GM12864 (cell line): ENCODE measurements at places on chromosomes 6 and 20.

DNA sequence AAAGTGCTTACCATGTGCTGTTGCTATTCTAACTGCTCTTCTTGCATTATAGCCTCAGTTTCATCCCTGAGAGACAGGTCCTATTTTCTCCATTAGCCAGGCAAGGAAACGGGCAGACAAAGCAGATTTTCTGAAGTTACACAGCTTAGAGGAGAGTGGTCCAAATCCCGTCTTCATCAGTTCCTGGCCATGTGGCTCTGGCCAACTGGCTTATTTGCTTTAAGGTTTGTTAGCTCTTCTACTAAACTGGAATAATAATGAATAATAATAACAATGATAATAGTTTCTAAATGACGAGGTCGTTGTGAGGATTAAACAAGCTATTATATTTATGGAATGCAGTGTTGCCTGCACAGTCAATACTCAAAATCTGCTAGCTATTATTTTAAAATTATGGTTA is 35.8 kb upstream of the BCAS1 start:
- no peak for DNase-seq

DNA sequence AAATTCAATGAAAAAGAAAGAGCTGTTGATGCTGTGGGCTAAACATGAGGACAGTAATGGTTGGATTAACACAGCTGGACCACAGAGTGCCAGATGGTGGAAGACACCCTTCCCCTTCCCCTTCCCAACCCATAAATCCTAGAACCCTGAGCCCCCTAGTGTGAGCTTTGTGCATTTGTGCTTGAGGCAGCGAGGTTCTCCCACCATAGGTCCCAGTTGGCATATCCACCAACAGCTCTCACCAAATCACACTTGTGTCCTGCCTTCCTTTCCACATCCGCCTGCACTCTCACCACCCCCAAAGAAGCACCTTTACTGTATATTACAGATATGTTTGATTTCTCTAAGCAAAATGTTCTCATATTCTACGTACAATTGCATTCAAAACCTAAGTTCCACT is 32.8 kb upstream of the HBS1L start:
- no peak for DNase-seq

GRCh38 chr20:59024111-59024530 is 4.9 kb downstream of the TUBB1 start:
- DNase-seq = no peak

- DNase-seq = no peak
Measured at GRCh38 chr6:105184921-105185320, 5.1 kb upstream of the POPDC3 start.

- no peak for DNase-seq
Measured at GRCh38 chr20:49983123-49983847, 505 bp downstream of the SNAI1 start.

DNA sequence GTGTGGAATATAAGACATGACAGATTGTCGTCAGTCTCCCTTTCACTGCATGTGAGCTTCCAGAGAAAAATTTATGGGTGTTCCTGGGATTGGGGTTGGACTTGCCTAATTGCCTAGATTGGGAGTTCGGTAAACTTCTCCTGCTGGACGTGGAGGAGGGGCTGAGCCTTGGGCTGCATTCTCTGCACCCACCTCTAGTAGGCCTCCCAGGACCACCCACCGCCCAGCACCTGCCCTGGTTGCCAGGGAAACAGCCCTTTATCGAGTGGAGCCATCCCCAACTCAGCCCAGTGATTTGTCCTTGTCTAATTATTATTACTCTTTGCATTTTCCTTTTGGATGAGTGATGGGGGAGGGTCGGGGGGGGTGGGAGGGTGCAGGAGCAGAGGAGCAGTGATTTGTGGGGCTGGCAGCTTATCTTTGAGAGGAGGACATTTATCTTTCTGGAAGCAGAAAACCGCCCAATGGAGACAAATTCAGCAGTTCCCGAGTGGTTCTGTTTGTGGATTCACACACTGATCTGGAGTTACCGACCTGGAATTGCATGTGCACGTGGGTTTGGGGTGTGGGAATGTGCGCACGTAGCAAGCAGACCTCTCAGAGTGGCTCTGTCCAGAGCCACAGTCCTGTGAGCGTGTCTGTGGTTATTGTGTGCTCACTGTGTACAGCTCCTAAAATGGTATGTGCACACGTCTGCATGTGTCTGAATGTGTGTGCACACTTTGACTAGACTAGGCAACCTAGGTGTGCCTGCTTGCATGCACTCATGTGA is 104.5 kb downstream of the DHX35 start:
- DNase-seq = no peak

DNA sequence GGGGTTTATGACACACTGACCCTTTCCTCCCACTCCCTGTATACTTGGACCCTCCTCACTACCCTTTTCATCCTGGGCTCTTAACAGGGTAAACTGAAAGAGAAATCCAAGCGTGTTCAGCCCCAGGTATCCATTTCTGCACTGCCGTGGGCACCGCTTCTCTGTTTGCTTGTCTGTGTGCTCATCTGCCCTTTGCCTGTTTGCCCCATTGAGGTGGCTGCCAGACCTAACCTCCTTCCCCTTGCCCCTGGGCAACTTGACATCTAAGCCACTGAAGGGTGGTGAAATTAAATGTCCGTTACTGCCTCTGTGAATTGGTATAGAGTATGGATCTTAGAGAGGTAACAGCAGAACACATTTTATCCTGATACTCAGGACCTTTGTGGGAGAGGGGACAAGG is 38.7 kb downstream of the ACSS2 start:
- DNase-seq = no peak

GRCh38 chr6:111832833-111833418 is 40.3 kb downstream of the FYN start:
- no peak for DNase-seq

- no peak for DNase-seq
Measured at GRCh38 chr6:36216559-36216958, 20.0 kb downstream of the BRPF3 start.
